ENCODE measurements at places on chromosomes 4 and X. TPM values are rescaled to one million over a fixed set of nuclear protein-coding genes. Genes with fewer than 3 reads are reported as not detected.
A peak's percentile ranks its signal among the peaks of the same experiment; 100 is the strongest.

DNA sequence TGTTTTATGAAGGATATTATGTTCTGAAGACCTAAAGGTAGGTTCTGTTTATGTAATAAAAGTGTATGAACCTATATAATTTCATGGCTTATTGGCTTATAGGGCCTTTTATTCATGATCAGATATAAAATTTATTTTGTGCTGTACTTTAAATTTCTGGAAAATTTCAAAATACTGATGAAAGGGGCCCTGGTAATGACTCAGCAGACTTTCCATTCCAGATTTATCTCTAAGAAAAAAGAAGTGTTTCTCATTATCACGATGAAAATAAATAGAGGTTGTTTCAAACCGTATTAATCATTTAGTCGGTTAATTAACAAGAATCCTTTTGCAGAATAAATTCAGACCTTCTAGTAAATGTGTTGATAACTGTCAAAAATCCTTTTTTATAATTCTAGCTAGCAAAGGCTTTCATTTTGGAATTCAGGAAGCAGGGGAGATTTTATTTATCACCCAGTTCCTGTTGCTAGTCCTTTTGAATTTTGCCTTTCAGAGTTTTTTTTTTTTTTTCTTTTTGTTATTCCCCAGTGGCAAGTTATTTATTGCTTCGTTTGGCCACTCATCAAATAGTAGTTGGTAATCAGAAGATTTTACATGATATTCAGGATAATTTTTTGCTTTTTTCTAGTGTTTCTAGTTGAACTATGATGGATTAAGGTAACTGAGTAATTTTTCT, 5.4 kb upstream of the TAPT1 start:
- no peak for DNase-seq

DNA sequence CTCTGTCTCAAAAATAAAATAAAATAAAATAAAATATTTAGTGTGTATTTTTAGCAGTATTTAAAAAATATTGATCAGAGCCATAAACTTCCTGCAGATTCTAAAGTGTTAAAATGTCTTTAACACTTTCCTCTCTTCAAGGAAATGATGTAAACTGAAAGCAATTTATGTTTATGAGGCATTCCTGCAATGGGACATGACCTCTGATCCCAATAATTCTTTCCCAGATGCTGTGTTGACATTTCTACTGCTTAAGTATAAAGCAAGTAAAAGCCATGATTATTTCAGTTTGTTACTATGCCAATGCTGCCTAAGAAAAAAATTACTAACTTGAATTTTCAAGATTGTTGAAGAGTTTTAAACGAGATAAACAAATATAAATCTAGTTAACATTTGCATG, 29.0 kb downstream of the COQ2 start:
- no peak for DNase-seq

DNA sequence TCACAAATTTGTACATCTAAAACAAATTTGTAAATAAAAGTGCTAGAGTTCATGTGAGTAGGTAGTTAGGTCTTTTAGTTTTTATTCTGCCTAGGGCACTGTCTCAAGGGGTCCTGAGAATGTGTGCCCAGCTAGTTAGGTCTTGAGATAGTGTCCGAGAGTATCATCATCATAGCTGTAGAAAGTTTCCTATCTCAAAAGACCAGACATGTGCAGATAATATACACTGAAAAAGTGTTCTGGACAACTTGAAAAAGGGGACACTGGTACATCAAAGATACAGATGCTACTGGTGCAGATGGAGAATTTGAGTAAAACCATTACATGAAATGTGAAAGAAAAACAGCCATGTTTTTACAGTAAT, 1.8 kb upstream of the ZCCHC4 start:
- DNase-seq = no peak

GRCh38 chr4:3305610-3306371, 13.0 kb downstream of the RGS12 start:
- DNase-seq = no peak

- DNase-seq = peak; percentile 98
Observed at GRCh38 chr4:1746265-1746691, 25.0 kb downstream of the TACC3 start.

- DNase-seq = no peak
Observed at GRCh38 chr4:26763648-26764047, 97.0 kb upstream of the STIM2 start.

The TENM3 gene
- total RNA-seq = 124 TPM

The TMPRSS11D gene
- total RNA-seq = not detected

The FGG gene
- not detected for total RNA-seq

- DNase-seq = no peak
Observed at GRCh38 chrX:45735571-45735970, 534.9 kb upstream of the DIPK2B start.

All from glutamatergic neuron (in vitro differentiated cells).